ENCODE measurements at places on chromosomes 5 and 9. TPM values are rescaled to one million over a fixed set of nuclear protein-coding genes. Genes with fewer than 3 reads are reported as not detected.

- DNase-seq = peak; percentile 81
Observed at GRCh38 chr5:90932052-90932699, 373.6 kb downstream of the ADGRV1 start.

DNA sequence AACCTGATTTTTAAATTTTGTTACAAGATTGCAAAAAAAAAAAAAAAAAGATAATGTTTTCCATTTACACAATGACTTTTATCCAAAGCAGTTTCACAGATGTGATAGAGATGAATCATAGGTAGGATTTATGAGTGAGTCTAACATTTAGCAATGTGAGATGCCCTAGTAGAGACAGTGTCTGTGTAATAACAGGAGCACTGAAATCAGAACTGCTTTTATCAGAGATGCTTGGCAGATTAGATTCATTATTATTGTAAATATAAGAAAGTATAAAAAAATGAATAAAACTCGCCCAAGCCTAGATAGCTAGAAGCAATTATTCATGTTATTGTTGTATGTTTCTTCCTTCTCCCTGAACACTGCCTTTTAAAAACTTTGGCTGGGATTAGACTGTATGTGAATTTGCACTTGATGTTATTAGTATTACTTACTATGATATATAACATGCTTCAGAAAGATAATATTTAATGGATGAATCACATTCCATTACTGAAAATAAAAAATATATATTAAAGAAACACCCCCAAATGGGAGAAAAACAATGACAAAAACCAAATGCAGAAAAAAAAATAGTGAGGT is 567.3 kb upstream of the KLF4 start:
- DNase-seq = peak; percentile 67

FOXD4L5 gene
- under 0.01 TPM for total RNA-seq

DNA sequence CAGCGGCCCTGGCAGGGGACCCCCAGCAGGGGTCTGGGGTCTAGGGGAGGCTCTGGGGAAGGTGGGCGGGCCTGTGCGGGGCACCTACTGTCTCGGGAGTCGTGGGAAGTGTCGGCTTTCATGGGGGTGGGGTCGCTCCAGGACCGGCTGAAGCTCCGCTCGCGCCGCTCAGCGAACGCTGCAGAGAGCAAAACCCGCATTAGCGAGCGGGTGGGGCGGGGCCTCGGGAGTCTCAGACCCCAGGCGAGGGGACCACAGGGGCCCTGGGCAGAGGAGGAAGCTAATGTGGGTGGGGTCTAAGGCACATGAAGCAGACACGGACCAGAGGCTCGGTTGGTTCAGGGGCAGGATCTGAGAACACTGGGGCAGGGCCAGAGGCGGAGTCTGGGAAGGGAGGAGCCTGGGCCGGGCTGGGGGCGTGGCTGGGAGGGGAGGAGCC is 5.5 kb downstream of the NSMF start:
- DNase-seq = peak; percentile 88

GRCh38 chr9:24096756-24097155 is 270.7 kb upstream of the ELAVL2 start:
- no peak for DNase-seq

UBE2QL1 gene
- total RNA-seq = 0.13 TPM

ZNF483 gene
- total RNA-seq = 1.6 TPM

GRCh38 chr5:55101556-55102276 is 730 bp upstream of the GZMA start:
- no peak for DNase-seq

GRCh38 chr5:168693297-168693696 is 114.1 kb upstream of the PANK3 start:
- DNase-seq = no peak

GRCh38 chr5:154783774-154784460 is 28.7 kb downstream of the LARP1 start:
- no peak for DNase-seq

DNA sequence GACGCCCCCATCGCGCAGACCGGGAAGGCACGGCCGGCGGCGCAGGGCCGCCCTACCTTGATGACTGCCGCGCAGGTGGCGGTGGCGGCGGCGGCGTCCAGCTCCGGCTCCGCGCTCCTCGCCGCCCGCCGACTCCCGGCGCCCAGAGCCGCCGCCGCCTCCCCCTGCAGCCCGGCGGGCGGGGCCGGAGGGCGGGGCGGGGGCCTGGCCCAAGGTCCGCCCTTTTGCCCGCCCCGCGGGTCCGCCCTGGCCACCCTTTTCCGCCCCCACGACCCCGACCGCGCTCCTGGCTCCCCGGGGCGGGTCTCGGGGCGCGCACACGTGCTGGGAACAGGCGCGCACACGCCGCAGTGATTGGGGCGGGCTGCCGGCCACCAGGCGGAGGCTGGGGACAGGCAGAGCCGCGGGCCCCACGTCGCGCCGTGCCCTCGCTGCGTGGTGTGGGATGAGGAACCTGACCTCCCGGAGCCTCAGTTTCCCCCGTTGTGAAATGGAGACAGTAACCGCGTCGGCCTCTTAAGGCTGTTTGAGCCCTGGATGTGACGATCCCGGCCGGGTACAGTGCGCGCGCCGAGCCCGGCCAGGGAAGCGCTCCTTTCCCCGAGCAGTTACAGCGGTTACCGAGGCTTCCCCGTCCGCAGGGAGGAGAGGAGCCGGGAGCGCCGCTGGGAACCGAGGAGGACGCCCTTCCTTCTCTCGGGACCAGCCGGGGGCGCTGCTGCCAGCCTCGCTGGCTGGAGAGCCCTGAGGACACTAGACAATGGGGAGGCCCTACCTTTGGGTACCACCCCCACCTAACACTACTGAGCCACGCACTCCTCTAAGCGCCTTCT is at the start of gene CORO2A:
Gene CORO2A, minus strand, starts transcription at position 135 of the 833 bp plus-strand sequence. CDS start 34,977 bp downstream, outside the sequence.
- DNase-seq = peak; percentile 20

SLC4A9 gene
- total RNA-seq = not detected

- DNase-seq = no peak
Observed at GRCh38 chr5:80725446-80725845, 70.7 kb upstream of the DHFR start.

DNA sequence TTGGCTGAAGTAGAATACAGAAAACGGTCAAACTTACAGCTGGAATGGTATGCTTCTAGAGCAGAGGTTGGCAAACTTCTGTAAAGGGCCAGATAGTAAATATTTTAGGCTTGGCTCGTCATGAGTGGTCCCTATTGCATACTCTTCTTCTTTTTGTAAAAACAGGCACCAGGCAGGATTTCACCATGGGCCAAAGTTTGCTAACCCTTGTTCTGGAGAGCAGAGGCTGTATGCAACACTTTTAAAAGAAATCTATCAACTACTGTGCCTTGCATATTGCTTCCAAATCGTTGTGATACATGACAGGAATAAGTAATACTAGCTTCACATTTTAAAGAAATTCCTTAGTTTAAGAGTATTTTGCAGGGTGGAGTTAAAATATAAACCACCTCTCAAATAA is 15.6 kb upstream of the COL23A1 start:
- DNase-seq = no peak

FOXD4L3 gene
- total RNA-seq = under 0.01 TPM

GRCh38 chr9:7265181-7265580 is 507.4 kb downstream of the KDM4C start:
- no peak for DNase-seq

EQTN gene
- not detected for total RNA-seq

GRCh38 chr5:78779771-78780616 is 131.4 kb upstream of the LHFPL2 start:
- DNase-seq = no peak

- no peak for DNase-seq
Observed at GRCh38 chr5:22844155-22844554, 9.0 kb downstream of the CDH12 start.

DNA sequence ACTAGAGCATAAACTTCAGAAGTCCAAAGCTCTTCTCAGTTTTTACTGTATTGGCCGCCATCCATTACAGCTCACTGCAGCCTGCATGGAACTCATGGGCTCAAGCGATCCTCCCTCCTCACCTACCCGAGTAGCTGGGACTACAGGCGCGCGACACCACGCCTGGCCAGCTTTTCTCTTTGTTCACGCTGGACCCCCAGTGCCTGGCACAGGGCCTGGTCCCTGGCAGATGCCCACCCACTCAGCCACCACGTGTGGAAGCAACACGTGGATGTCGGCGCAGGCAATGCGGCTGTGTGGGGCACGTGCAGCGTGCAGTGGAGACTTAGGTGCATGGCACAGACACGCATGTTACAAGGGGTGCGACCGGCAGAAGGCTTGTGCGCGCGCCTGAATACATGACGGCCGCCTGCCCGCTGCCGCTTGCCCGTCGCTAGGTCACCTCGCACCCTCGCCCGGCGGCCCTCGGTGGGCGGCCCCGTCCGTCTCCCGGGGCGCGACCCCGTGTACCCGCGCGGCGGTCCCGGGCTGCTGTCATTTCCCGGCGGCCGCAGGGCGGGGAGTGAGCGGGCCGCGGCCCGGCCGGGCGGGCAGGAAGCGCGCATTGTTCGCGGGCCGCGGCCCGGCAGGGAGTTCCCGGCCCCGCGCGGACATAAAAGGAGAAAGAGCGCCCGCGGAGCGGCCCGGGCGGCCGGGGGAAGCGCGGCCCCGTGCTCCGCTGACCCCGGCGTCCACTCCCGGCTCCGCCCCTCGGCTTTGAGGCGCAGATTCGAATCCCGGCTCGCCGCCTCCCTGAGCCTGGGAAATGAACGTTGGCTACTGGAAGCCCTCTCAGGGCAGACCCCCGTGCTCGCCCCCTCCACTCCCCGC is 24.1 kb upstream of the PTGS1 start:
- DNase-seq = peak; percentile 65

VAV2 gene
- 15.0 TPM for total RNA-seq

PCDHAC2 gene
- total RNA-seq = 0.13 TPM

- DNase-seq = peak; percentile 30
Observed at GRCh38 chr5:126812199-126812570, 35.2 kb downstream of the LMNB1 start.

PALM2AKAP2 gene
- total RNA-seq = under 0.01 TPM

DNA sequence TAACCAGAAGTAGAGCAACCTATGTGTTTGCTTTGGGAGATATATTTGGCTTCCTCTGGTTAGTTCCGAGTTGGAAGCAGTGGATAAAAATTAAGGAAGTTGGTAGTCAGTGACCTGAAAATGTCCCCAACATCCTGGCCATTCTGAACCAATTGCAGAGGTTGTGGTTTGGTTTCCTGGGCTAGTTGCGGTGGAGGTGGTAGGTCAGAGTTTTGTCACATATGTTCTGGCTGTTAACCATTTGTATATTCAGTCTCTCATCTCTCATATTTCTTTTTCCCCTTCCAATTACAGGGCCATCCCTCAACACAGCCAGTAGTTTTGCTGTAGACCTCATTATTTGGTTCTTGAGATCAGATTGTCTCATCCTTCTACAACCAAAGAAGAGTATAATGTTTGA is 1026.9 kb downstream of the PTPRD start:
- DNase-seq = no peak

PCDHGC5 gene
- total RNA-seq = 0.51 TPM

FGF18 gene
- total RNA-seq = not detected

DNA sequence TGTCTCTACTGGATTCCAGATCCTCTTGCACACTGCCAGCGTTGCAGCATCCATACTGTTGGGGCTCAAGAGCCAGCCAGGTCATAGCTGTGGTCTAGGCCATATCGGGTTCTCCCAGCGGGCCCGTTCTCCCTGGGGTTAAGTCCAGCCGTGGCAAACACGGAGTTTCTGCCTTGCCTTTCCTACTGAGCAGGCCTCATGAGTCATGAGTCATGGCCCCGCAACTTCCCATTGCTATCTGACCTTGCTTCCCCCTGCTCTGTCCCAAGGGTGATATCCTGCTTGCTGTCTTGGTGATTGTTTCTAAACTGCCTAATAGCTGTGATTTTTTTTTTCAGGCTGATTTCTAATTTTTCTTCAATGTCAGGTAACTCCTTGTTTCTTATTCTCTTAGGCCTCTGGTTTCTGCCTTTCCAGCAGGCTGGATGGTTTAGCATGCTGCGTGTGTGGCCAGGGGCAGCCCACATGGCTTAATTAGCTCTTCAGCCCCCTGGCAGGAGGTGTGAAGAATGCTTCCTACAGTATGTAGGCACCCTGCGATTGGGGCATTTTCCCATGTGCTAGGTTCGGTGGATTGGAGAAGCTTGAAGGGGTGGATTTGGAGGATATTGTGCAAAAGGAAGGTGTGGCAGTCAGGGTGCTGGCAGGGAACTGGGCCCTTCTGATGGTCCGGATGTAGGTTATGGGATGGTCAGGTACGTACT is 18.7 kb downstream of the DAPK1 start:
- DNase-seq = peak; percentile 92

GRCh38 chr9:127049044-127049443 is 73.4 kb downstream of the ANGPTL2 start:
- DNase-seq = peak; percentile 99

DNA sequence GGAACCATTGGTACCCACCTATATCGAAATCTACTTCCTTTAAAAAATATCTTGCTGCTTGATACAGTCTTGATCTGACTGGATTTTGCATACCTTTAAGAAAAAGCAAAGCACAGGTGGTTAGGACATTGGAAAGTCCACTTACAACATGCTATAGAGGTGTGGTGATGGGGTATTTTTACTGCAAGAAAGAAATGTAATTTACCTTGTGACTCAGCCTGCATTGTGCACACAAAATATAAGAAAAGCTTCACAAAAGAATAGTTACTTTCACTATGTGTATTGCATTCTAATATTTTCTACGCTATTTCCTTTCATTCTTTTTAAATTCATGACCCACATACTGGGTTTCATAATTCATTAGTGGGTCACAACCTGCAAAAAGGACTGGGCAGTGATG is 236.2 kb upstream of the RASEF start:
- no peak for DNase-seq

GRCh38 chr9:37929441-37929895 is 25.5 kb upstream of the SLC25A51 start:
- DNase-seq = no peak

ANKRD18B gene
- 0.13 TPM for total RNA-seq

DNA sequence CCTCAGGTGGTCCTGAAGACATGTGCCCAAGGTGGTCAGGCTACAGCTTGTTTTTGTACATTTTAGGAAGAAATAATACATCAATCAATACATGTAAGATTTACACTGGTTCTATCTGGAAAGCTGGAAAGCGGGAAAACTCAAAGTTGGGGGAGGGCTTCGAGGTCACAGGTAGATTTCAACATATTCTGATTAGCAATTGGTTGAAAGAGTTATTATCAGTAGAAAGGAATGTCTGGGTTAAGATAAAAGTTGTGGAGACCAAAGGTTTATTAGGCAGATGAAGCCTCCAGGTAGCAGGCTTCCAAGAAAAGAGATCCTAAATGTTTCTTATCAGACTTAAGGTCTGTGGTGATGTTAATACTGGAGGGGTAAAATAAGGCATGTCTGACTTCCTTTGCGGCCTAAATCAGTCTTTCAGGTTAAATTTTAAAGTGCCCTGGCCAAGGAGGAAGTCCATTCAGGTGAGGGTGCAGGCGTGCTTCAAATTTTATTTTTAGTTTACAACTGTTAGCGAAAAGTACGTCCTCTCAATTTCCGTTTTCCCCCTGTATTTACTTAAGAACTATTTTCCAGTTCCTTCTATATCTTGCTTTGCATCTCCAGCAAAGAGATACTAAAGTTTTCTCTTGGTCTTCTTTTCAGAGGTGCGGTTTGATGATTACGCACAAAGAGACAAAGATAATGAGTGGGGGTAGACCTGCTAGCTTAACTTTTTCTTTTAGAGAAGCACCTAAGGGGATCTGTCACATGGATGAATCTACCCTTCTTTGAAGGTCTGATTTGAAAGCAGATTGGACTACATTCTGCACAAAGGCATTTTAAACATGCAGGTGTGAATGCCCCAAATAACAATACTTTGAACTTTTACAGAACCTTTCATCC is 578.6 kb downstream of the RAB3C start:
- no peak for DNase-seq
